ENCODE measurements at places on chromosomes 2 and 18.

DNA sequence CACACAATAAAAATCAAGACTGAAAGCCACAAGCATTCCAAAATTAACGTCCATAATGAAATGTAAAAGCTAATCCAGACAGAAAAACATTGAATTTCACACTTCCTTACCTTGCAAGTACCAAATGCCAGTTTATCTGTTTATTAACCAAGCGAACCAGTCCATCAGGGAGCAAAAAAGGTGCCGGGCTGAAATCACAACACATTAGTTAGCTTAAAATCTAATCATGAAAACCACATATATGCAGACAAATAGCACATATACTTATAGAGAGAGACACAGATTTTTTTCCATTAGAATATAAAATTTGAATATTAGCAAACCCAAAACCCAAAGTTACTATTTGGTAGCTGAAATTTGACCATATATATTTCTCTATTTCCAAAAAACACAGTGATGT lies 7.2 kb downstream of the NBAS start:
- no peak for DNase-seq

- no peak for DNase-seq
Measured at GRCh38 chr2:168344706-168345105, 97.3 kb upstream of the STK39 start.

DNA sequence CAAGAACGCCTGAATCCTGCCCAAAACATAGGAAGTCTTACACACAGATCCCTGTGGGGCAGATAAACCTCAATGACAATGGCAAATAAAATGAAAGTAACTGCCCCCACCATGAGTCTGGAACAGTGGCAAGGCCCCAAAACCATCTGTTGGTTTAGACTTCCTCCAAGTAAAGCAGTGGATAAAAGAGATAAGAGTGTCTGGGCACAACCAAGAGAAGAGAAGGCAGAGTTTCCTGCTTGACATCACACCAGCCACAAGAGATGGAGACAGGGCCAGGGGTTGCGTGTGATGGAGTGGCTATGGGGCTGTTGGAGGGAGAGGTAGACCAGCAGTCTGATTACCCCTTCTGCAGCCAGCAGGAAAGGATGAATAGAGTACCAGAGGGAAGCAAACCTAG lies 212.1 kb upstream of the POU3F3 start:
- DNase-seq, result no peak

- no peak for DNase-seq
Measured at GRCh38 chr2:78999406-78999805, 26.1 kb upstream of the REG3G start.

- no peak for DNase-seq
Measured at GRCh38 chr2:215866606-215867005, 146.7 kb downstream of the MREG start.

GRCh38 chr2:120509991-120510735 lies 164.2 kb downstream of the INHBB start:
- no peak for DNase-seq

GRCh38 chr18:36397033-36397432 lies 99.5 kb downstream of the FHOD3 start:
- DNase-seq, result no peak

- DNase-seq, result no peak
Measured at GRCh38 chr2:172372436-172372835, 55.0 kb upstream of the ITGA6 start.

DNA sequence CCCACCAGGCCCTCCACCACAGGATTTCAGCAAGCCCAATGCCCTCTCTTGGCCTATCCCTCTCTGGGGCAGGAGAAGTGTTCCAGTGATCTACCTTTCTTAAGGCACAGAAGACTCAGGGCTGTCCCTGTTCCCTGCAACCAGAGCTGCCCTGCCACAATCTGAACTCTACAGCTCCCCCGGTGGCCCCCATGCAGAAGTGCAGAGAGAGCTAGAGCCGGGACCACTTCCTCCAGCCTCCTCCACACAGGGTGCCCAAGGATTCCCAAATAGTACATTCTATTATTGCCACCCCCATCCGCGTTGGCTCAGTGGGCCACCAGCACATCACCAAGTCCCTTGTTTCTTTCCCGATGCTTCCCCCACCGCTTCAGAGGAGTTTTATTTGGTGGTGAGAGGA lies 114.8 kb upstream of the PTPRM start:
- DNase-seq, result no peak

DNA sequence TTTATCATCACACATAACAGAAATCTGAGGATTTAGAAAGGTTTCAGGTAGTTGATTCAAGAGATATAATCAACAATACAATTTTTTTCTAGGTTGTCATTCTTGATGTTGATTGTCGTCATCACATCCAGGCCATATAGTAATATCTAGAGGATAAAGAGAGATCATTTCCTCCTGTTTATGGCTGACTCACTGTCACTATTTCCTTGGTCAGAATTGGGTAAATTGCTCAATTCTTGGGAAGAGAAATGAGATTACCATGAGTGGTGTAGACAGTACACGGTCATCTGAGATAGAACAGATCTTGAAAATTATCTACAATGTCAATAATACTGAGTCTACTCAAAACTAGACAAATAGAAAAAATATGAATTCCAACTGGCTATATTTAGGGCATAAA lies 78.8 kb downstream of the ZNF804A start:
- no peak for DNase-seq

- DNase-seq, result no peak
Measured at GRCh38 chr2:166031054-166031453, 77.5 kb upstream of the TTC21B start.

- DNase-seq, result no peak
Measured at GRCh38 chr2:166805753-166806152, 82.5 kb upstream of the XIRP2 start.

- DNase-seq, result no peak
Measured at GRCh38 chr18:74541703-74542555, 7.6 kb downstream of the CNDP1 start.

DNA sequence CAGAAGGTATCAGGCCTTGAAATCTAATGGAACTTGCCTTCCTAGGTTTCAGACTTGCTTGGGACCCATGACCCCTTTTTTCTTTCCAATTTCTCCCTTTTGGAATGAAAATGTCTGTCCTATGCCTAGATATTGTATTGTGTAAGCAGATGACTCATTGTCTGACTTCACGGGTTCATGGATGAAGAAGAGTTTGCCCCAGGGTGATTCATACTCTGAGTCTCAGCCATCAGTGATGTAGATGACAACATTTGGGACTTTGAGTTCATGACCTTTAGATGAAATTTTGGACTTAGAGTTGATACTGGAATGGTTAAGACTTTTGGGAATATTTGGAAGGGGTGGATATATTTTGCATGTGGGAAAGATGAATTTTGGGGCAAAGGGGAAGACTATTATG lies 11.2 kb upstream of the SCYGR5 start:
- DNase-seq, result no peak

DNA sequence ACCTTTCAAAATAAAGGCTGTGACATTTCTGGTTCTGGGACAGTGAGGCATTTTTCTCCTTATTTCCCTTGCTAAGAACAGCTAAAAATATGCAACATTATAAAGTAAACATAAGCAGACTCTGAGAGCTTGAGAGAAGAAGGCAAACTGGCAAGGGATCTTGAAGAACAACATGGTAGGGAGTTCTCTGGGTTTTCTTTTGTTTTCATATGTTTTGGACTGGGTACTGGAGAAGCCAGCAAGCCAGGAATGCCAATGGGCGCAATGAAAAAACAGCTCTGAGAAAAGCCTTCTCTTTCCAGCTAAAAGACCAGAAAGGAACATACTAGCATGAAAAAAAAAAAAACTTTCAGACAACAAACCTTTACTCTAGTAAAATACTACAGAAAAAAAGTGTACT lies 351.4 kb upstream of the HS6ST1 start:
- no peak for DNase-seq

DNA sequence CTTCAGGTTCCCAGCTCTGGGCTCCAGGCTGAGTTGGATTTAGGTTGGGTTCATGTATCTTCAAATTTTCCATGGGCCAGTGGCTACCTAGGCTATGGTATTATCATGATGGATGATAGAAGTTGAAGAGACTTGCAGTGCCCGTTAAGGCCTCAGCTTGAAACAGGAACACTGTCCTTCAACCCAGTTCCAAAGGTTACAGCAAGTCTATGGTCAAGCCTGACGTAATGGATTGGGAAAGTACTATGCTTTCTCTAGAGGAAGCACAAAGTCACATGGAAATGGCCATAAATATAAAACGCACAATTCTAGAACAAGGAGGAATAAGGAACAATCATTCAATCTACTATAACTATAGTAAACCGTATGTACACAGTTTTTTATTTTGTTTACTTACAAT lies 593.2 kb downstream of the ZEB2 start:
- no peak for DNase-seq

DNA sequence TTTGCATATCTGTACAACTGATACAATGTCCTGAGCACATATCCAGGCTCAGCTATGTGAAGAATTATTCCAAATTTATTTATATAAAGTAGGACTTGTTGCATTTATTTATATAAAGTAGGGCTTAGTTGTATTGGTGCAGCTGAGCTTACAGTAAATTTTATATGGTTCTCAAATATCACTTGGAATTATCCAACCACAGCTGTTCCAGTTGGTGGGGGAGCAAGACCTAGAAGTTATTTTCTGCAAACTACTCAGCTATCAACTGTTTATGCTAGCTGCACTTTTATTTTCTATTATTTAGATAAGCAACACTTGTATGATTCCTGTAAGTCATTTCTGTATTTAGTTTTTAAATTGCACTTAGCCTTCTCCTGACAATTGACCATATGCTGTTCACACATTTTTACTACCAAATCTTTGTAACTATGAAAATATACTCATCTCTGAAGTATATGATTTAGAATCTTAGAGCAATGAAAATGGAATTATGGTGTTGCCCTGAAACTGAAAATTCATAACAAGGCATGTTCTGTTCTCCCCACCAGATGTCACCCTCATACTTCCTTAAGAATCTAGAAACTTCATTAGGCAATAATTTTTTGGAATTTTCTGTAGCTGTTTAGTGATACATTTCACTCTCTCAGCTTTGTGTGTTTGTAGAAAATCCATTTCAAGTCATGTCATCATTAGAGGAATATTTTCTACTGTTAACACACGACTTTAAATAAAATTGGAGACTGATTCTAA lies 157.0 kb upstream of the CBLN2 start:
- DNase-seq, result no peak

All from activated CD8-positive, alpha-beta memory T cell treated with anti-CD3 and anti-CD28 coated beads for 48 hours (primary cell).